ENCODE measurements at places on chromosomes 2 and 18.
A peak's percentile ranks its signal among the peaks of the same experiment; 100 is the strongest.

- no peak for DNase-seq
Observed at GRCh38 chr2:64711252-64711800, 57.6 kb upstream of the SERTAD2 start.

DNA sequence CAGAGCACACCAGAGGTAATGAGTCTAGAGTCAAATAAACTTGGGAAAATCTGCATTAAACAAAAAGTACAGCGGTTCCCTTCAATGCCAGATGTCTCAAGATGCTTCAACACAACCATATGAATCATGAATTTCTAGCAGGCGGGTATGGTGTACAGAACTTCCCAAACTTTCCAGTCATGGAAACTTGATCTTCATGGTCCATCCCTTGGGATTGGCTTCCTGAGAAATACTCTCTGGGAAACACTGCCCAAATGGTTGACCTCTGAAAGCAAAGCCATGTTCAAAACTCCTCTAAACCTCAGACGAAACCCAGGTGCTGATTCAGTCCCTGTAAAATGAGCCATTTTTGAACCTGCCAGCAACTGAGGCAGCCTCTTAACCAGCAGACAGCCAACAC lies 16.4 kb upstream of the TMEM247 start:
- DNase-seq, result no peak

DNA sequence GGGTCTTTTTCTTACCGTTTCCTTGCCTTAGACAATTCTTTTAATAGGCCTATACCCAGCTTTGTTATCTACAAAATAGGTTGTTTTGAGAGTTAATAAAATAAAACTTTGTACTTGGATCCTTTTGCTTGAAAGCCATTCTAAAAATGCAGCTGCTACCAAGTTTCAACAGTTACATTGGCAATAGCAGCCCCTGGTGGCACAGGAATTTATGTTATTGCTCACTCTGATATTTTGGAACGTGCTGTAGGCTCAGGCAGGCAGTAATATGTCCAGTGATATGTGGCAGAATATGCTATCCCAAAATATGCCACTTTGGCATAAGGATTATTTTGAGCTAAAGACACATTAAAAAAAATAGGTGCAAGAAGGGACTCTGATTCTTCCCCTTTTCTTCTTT lies 6.7 kb upstream of the COMMD1 start:
- no peak for DNase-seq

DNA sequence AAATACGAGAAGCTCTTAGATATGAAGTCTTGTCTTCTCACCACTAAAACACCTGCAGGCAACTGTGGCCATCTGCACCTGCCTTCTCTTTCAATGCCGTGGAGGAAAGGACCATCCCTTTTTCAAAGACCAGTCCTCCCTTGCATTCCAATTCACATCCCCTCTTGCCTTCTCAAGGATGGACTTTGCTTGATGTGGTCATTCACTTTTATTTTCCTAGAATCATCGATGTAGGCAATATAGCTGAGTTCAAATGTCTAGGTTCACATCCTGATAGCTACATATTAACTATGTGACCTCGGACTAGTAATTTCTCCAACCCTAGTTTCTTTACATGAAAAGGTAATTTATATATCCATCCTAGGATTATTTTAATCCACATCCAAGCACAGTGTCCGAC lies 110.1 kb downstream of the HIBCH start:
- DNase-seq, result no peak

- DNase-seq, result no peak
Observed at GRCh38 chr18:58549814-58550339, 79.0 kb downstream of the ALPK2 start.

- DNase-seq, result no peak
Observed at GRCh38 chr2:158668001-158668765, 126.9 kb upstream of the DAPL1 start.

GRCh38 chr2:8984855-8985254 lies 18.6 kb downstream of the MBOAT2 start:
- no peak for DNase-seq

- DNase-seq, result no peak
Observed at GRCh38 chr2:3476985-3477327, 42.4 kb downstream of the ADI1 start.

GRCh38 chr2:65834062-65834461 lies 401.7 kb upstream of the SPRED2 start:
- DNase-seq, result no peak

DNA sequence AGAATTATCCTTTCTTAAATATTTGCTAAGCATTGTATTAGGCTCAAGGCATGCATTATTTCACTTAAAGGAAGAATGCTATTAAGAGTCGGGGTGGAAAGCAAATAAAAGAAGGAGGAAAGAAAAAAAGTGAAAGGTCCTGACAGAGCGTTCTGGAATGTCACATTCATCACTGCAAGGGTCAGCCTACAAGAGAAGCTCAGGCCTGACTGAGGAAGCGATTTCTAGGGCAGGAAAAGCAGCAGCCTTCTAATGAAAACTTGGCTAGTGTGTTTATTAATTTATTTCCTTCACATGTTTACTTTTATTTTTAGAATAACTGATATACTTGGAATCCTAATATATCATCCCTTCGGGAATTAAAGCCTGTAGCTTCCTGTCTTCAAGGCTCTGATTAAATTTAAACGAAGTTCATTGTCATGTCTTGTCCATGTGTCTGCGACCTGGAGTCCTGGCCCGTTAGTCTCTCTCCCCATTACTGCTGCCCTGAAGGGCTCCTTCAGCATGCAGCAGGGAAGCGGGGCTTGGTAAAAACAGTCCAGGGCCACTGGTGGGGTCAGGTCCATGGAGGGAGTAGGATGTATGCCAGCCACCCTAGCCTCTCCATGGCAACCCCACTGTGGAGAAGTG lies 119.2 kb upstream of the CCDC68 start:
- no peak for DNase-seq

- DNase-seq, result no peak
Observed at GRCh38 chr2:113178891-113179290, 5.1 kb downstream of the PSD4 start.

DNA sequence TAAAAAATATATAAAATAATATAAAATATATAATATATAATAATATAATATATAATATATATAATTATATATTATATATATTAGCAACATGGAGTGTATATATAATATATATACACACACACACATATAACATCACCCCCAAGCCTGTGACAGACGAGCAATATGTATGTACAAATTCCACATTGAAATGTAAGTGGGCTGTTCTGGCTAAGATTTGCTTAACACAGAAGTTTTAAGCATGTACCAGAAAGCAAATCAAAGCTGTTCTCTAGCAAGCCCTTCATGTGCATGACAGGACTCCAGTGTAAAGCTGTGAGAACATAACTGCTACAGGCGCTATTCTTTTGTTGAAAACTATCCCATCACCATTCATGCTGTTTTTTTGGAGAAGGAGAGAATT lies 261.7 kb upstream of the TNP1 start:
- DNase-seq, result no peak

- DNase-seq, result no peak
Observed at GRCh38 chr2:208477741-208478140, 71.1 kb downstream of the PTH2R start.

DNA sequence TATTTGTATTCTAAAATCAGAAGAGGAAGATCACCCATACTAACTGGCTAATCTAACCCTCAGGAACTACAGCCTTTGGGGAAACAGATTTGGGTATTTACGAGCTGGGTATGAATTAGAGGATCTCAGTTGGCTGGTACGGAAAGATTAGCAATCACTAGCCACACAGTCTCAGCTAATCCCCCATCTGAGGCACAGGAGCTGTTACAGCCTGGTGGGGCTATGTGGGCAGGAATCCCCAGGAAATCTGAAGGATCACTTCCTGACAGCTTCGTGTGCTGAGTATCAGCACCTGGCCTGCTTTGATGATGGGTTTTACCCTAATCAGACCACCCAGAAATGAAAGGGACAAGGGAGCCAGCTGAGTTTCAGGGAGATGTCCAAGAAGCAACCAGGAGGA lies 206.3 kb downstream of the AFF3 start:
- DNase-seq, result no peak

DNA sequence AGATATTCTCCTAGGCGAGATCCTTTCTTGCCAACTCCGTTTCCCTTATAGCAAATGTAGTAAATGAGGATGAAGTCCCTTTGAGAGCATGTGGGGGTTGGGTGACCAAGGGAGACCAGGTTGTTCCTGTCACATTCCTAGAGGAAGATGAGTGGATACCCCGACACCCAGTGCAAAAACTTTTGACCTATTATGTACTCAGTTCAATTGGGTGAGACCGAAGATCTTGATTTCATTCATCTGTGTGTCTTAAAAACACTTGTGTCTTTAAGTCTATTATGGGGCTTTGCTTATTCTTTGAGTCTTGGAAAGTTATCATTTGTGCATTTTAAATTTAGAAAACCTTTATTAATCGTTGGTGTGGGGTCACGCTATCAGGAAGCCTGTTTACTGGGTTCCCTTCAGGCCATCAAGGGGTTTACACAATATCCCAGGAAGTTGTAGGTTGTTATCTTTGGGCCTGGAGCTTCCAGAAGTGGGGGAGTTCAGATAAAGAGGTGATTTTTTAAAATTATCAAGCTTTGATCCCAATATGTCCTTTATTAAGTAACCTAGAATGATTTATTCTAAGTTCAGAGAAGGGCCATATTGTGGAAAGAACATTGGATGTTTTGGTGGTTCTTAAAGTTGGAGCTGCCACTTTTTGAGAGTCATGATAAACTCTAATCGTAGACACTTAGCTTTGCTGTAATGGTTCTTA lies 2.8 kb downstream of the RHOB start:
- DNase-seq, result peak; percentile 76

GRCh38 chr18:34795070-34795732 lies 85.1 kb downstream of the DTNA start:
- DNase-seq, result no peak

DNA sequence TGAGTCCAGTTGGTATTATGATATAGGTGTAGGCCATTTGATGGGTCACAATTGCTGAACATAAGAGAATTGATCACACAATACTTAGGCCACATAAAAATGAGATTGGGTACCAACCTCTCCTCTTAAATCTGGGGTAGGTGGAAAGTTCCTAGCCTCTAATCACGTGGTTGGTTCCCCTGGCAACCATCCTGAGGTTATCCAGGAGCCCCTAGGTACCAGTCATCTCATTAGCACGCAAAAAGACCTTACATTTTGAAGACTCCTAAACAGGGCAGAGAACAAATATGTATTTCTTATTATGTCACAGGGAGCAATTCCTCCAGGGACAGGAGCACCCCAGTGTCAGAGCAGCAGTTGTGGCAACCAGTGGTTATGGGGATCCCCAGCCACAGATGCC lies 12.7 kb upstream of the SELENOI start:
- DNase-seq, result no peak

DNA sequence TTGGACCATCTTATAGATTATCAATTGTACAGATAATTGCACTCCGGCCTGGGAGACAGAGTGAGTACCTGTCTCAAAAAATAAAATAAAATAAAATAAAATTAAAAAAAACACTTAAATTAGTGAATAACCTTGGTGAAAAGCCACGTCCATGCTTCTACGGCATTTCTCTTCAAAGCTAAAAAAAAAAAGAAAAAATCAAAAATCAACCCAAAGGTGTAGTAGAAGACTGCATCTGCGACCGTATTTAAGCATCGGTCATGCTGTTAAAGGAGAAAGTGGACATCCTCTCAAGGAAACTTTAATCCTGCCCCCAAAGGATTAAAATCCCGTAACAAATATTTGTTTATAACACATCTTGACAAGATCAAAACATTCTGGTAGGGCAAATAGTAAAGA lies 350 bp upstream of the RNF138 start:
- DNase-seq, result no peak

DNA sequence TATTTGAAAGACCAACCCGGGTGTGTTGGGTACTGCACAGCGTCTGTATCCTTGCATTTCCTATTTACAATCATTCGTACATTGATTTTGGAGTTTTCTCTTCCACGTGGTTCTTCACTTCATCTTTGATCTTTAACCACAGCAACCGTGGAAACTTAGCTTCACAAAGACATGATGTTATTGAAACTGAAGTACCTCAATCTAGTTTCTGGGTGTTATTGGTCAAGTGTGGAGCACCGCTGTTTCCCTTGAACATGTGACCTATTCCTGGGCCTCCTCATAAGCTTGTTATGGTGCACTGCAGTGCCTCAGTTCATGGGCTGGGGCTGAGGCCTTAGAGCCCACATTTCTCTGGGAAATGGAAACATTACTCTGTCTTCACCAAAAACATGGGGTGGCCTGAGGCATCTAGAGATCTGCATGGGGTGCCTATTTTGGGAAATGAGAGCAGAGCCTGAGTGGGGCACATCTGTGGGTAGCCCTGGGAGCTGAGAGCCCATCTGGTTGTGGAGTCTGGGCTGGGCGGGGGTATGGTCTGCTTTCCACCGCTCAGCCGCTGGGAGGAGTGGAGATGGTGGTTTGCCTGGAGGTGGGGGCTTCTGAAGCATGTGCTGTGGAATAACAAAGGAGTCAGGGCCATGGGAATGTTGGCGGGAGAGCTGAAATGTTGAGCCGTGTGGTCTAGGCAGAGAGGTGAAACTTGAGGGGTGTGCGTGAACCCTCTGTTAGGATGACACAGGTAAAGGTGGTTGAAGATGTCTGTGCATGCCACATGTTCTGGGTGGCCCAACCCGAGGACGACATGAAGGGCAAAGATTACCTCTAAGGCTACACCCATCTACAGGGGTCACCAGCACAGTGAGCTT lies 37.4 kb downstream of the ZNF236 start:
- no peak for DNase-seq

DNA sequence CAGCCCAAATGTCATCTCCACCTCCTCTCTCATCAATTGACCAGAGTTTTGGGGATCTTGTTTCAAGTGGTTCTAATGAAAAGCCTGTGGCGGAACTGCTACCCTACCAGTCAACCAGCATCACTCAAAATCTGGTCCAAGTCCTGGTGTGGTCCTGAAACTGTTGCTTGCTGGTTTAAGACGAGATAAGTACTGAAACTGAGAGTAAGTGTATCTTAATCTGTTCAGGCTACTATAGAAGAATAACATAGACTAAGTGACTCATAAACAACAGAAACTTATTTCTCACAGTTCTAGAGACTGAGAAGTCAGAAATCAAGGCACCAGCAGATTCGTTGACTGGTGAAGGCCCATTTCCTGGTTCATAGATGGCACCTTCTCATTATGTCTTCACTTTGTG lies 879 bp upstream of the GALNT5 start:
- DNase-seq, result no peak

DNA sequence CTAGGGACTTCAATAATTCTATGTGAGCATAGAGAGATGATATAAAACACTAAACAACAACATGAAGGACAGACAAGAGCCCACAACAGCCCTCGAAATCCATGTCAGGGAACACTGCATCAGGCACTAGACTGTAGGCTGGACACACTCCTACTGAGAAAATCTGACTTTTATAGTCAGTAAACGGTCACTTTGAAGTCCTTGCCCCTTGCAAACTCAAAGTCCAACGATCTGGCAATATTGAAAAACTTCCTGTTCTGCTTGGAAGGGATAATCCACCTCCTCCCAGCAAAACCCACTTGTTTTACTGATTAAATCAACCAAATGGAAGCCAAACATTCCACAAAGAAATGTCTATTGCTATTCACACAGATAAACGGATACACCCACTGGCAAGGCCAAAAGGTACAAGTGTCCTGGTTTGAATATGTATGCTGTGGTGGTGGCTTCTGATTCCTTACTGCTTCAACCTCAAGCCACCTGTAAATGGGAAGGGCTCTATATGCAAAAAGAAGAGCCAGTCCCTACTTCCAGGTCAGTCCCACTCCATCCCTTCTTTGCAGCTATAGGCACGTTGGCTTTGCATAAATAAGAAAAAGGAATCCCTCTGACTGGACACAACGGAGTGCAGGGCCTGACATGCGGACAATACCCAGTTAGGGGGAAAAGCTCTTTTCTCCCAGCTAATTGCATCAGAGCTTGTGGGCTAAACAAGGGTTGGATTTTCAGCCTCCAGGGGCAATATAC lies 56.6 kb downstream of the STK39 start:
- DNase-seq, result no peak
